ENCODE measurements at places on chromosomes 6 and 20.

GRCh38 chr6:42929821-42930360, 611 bp downstream of the CNPY3 start:
- peak; percentile 39 for DNase-seq

GRCh38 chr6:16441262-16441661, 202.9 kb downstream of the GMPR start:
- no peak for DNase-seq

DNA sequence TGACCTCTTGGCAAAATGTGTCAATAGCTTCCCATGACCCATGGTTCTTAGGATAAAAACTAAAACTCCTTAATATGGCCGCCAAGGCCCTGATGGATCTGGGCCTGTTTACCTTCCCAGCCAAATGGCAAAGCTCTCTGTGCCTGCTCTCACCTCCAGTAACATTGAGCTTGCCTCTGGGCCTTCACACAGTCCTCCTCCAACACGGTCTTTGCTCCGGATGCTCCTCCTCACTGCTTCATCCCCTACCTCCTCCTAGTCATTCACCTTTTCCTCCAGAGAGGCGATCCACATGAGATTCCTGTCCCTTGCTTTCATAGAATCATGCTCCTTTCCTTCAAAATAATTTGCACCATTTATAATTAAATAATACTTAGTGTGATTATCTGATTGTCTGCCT, 172.3 kb upstream of the AFDN start:
- DNase-seq, result no peak

DNA sequence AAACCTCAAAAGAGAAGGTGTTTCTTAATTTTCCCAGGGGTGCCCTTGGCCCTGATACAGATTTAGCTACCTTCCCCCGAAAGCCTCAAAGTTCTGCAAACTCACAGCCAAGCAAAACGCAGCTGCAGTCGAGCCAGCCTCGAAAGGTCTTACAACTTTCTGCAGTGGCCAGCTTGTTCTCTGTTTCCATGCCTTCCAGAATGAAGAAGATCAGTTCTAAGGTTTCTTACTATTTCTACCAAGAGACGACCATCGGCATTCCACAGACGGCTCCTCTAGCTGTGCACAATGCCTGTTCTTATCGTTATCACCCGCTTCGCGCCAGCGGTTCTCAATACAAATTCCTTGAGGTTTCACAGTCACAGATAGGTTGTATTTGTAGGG, 28.5 kb upstream of the CCR6 start:
- DNase-seq, result no peak

GRCh38 chr6:56497240-56497639, 145.4 kb downstream of the DST start:
- no peak for DNase-seq

All from SHP77 (cell line).